ENCODE measurements at places on chromosomes 3 and 15.

DNA sequence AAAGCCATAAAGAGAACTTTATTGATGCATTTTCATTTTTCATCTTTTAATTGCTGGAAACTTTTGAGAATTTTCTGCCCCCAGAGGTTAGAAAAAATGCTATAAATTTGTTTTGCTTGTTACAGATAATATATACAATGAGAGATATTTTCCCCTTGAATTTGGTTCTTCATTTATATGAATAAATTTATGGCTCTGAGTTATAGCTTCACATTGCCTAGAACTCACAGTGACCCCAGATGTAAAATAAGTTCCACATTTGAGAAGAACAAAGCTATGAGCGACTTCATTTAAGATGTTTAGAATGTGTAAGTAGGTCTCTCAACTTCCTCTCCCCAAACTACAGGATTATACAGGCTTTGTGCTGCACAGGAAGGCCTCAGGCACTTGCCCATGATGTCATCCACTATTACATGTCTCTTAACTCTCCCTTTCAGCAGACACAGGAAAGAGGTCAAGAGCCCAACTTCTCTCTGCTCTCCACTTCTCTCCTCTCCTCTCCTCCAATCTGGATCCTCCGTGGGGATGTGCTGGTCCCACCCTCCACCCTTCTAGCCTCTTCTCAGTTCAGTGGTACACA, 92.8 kb downstream of the DUT start:
- DNase-seq: no peak

GRCh38 chr3:128922804-128923459, 43.5 kb downstream of the ACAD9 start:
- no peak for DNase-seq

- no peak for DNase-seq
Observed at GRCh38 chr15:64915518-64916227, 4.0 kb downstream of the ANKDD1A start.

GRCh38 chr3:47791193-47791855, 9.6 kb upstream of the SMARCC1 start:
- no peak for DNase-seq

GRCh38 chr3:141830508-141830907, 45.9 kb upstream of the ATP1B3 start:
- no peak for DNase-seq

GRCh38 chr3:190607021-190607420, 93.1 kb downstream of the IL1RAP start:
- DNase-seq: no peak

DNA sequence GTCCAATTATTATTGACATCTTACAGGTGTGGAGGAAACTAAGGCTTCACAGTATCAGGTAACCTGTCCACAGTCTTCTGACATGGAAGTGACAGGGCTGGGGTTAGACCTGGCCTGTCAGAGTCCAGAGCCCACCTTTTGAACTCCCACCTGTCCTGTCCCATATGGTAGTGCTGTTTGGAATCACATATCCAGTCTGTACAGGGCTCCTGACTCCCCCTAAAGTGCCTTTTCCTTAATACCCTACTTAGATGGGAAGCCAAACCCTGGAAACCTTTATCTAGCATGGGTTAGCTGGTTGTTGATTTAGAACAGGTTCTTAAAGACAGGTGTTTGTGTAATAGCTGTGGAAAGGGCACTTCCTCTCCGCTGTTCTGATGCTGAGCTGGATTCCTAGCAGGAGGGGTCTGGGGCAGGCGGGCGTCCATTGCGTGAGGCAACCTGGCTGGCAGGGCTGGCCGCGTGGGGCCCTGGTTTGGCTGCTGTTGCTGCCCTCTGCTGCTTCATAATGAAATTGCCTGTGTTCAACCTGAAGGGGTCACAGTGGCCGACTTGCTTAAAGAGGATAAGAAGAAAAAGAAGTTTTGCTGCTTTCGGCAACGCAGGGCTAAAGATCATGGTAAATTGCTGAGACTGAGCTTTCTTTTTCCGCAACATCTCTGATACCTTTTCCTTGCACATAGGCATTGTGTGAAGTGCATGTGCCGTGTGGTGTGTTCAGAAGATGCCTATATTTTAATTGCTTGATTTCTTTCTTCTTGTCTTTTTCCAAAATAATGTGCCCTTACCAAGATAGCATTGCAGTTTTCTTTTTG, 136.2 kb downstream of the CHDH start:
- DNase-seq: peak; percentile 77

DNA sequence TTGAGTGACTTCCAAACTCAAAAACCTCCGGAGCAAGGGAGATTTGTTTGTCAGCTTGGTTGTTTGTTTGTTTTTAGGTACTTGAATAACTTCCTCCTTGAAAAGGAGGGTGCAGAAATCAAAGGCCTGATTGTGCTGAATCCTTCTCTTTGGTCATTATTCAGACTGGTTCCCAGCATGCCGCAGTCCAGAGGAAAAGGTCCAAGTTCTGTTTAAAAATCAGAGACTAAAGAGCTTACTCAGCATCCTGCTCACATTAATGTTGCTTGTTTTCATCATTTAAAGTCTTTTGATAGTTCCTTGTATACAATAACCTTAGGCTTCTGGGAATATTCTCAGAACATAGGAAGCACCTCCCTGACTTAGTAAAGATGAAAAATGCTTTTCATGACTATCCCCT, 982 bp upstream of the SCG3 start:
- no peak for DNase-seq

GRCh38 chr3:40249168-40249567, 60.3 kb upstream of the EIF1B start:
- DNase-seq: no peak

- no peak for DNase-seq
Observed at GRCh38 chr3:32607522-32607921, 36.9 kb upstream of the DYNC1LI1 start.

GRCh38 chr3:59644479-59645402, 594.9 kb upstream of the CFAP20DC start:
- DNase-seq: no peak

GRCh38 chr3:38992117-38992760, 59.5 kb downstream of the SCN11A start:
- no peak for DNase-seq

GRCh38 chr3:40877631-40878463, 321.5 kb upstream of the CTNNB1 start:
- peak; percentile 95 for DNase-seq

GRCh38 chr3:20853890-20854289, 667.9 kb upstream of the SGO1 start:
- no peak for DNase-seq

DNA sequence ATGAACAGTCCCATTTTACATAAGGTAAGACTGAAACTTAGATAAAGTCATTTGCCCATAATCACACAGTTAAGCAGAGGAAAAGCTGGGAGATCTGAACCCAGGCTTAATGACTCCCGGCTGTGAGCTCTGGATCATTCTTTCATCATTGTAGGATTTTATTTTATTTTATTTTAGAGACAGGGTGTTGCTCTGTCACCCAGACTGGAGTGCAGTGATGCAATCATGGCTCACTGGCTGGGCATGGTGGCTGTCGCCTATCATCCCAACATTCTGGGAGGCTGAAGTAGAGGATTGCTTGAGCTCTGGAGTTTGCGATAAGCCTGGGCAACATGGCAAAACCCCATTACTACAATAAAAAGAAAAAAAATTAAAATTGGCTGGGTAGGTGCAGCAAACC, 31.2 kb upstream of the RAF1 start:
- no peak for DNase-seq

GRCh38 chr15:66961407-66961884, 104.0 kb upstream of the SMAD3 start:
- no peak for DNase-seq

- no peak for DNase-seq
Observed at GRCh38 chr3:31106912-31107311, 212.5 kb upstream of the GADL1 start.

- no peak for DNase-seq
Observed at GRCh38 chr3:42778644-42779043, 5.6 kb upstream of the CCDC13 start.

DNA sequence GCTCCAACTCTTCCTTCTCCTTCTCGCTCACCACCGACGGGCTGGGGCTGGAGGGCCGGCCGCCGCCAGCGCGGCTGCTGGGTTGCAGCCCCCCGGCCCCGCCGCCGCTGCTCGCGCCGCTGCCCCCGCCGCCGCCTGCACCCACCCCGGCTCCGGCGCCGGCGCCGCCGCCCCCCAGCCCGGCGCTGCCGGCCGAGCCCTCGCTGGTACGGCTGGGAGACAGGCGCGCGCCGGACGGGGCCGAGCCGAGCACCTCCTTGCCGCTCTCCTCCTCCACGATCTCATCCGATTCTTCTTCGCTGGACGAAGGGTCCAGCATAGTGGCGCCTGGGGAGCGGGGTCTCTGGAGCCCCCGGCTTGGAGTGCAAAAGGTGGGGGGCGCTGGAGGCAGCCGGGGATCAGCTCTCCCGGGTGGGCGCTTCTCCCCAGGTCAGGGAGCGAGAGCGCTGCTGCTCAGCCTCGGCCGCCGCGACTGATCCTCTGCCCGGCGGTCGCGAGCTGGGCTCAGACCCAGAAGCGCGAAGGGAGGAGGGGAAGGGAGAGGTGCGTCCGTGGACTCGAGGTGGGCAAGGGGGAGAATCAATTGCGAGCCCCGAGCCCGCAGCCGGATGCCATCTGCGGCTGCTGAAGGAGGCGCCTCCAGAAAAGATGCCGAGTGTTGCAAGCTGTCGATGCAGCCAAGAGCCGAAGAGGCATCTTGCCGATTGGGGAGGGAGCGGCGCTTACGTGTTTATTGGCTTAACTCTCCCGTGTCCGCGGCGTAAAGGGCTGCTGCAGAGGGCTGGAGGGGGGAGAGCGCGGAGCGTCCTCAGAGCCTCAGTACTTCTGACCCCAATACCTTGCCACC, at the start of gene CADPS:
CADPS (minus strand) TSS at position 706 of the 847 bp plus-strand sequence; CDS start at position 319, 387 bp downstream.
- DNase-seq: no peak

- no peak for DNase-seq
Observed at GRCh38 chr3:20739814-20740213, 553.8 kb upstream of the SGO1 start.

DNA sequence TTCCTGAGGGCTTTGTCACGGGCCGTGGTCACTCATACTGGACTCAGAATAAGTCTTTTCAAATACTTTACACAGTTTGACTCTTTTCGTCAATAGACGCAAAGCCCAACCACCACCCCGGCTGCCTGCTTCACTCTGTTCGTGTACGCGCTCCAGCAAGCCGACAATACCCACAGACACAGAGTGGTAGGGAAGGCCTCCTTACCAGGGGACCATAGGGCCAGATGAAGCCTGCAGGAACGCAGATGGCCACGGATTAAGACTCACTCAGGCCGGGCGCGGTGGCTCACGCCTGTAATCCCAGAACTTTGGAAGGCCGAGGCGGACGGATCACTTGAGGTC, 29.7 kb downstream of the EFCAB12 start:
- DNase-seq: no peak

- no peak for DNase-seq
Observed at GRCh38 chr3:170790647-170791046, 79.3 kb downstream of the RPL22L1 start.

- DNase-seq: no peak
Observed at GRCh38 chr3:14057701-14058100, 67.0 kb downstream of the CHCHD4 start.

DNA sequence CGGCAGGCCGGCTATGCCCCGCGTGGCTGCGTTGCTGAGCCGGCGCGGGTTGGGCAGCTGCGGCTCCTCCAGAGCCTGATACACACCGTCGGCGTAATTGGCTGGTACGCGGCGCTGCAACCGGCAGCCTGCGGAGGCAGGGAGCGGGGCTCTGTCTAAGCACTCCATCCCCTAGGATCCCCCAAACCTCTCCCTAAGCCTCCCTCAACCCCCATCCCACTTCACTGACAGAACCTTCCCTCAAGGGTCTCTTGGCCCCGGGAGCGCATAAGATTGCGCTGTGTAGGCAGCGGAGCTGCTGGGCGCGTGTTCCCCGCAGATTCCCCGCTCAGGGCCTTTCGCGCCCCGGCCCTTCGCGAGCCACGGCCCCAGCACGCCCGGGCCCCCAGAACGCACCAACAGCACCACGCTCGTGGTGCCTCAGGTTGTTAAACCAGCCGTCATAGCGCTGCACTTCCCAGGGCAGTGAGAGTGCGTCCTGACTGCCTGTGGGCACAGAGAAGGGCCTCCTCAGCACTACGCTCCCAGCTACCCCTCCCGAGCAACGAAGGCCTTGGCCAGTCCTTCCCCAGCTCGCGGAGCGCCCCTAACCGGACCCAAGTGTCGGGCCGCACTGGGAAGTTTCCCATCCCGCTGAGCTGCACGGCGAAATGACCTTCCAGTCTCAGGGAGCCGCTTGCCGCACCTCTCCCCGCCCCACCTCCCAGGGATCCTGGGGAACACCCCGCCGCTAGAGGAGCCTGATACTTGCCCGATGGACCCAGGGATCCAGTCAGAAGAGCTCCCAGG, 1.2 kb downstream of the DUOX2 start:
- DNase-seq: no peak

GRCh38 chr15:27241943-27242342, 271.0 kb downstream of the GABRG3 start:
- no peak for DNase-seq

DNA sequence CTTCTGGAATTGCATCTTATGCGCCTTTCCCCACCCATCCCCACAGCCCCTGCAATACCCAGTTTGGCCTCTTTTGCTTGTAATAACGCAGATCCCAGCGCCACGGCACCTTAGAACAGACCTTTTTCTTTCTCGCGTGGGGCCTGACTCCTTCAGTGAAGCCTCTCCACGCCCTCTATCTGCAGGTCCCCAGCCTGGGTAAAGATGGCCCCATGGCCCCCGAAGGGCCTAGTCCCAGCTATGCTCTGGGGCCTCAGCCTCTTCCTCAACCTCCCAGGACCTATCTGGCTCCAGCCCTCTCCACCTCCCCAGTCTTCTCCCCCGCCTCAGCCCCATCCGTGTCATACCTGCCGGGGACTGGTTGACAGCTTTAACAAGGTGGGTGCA, 594 bp downstream of the CRELD1 start:
- DNase-seq: no peak

DNA sequence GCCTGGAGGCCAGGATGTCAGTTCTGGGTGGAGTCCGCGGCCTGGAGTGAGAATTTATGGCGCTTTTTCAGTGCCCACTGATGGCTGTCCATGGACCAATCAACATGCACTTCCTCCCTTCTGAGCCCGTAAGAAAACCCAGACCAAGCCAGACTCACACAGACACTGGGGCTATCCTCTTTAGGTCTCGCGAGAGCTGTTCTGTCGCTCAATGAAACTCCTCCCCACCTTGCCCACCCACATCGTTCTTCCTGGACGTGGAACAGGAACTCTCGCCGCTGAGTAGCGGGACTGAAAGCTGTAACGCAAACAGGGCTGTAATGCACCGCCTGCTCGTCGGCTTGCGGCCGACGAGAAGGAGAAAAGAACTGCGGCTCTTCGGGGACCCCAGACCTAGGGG, 833.0 kb upstream of the CADM2 start:
- no peak for DNase-seq

- no peak for DNase-seq
Observed at GRCh38 chr15:96494505-96494904, 164.0 kb downstream of the NR2F2 start.

GRCh38 chr15:63818191-63818590, 15.6 kb downstream of the HERC1 start:
- DNase-seq: no peak

DNA sequence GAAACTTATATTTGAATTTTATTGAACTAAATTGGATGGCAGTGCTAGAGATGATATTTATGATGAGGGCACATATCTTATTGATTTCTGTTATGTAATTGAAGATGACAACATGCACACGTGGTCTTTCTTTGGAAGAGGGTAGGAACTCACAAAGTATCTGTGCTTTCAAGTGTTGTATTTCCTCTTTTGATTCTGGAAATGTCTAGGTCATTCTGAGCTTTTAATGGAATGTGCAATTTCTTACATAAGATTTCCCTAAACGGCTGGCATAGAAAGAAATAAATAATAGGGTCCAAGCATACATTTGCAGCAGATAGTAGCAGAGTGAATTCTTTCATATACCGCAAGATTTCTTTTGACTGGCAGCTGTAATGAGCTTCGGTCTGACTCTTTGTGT, 10.1 kb upstream of the GPR171 start:
- no peak for DNase-seq

- no peak for DNase-seq
Observed at GRCh38 chr3:114504941-114505628, 211.3 kb downstream of the TIGIT start.

Data from ascending aorta (tissue), 2 donors.